Activated CD4-positive, alpha-beta T cell treated with anti-CD3 and anti-CD28 coated beads, Interleukin-2, amount 50 U/mL, for 16 hours (primary cell): ENCODE measurements at places on chromosomes 11 and 22.

GRCh38 chr22:23278883-23279675 lies 98.8 kb downstream of the BCR start:
- peak; percentile 36 for DNase-seq

DNA sequence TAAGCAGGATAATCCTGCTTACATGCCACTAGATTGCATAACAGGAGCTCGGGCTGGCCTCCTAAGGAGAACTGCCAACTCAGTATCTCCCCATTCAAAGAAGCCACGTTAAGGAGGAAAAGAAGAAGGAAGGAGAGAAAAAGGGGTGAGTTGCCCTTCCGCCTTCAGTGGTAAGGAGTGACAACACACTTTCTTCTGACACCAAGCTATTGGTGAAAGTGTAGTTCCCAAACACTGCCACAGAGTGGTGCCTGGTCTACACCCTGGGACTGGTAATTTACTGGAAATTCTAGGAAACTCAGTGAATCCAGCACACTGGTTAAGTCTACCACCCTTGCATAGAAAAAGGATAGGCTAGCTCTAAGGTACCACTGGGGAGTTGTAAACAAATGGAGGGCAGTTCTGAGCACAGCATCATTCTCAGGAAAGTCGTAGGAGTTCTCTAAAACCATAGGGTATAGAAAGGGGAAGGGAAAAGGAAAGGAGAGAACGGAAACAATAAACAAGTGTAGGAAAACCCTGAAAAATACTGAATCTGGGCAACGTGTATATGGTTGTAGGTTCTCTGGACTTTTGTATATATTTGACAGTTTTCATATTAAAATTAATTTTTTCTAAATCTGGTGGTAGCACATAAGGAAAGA lies 58.2 kb downstream of the RRAS2 start:
- DNase-seq, result peak; percentile 57

GRCh38 chr11:18696638-18697225 lies 1.8 kb upstream of the TMEM86A start:
- no peak for DNase-seq

DNA sequence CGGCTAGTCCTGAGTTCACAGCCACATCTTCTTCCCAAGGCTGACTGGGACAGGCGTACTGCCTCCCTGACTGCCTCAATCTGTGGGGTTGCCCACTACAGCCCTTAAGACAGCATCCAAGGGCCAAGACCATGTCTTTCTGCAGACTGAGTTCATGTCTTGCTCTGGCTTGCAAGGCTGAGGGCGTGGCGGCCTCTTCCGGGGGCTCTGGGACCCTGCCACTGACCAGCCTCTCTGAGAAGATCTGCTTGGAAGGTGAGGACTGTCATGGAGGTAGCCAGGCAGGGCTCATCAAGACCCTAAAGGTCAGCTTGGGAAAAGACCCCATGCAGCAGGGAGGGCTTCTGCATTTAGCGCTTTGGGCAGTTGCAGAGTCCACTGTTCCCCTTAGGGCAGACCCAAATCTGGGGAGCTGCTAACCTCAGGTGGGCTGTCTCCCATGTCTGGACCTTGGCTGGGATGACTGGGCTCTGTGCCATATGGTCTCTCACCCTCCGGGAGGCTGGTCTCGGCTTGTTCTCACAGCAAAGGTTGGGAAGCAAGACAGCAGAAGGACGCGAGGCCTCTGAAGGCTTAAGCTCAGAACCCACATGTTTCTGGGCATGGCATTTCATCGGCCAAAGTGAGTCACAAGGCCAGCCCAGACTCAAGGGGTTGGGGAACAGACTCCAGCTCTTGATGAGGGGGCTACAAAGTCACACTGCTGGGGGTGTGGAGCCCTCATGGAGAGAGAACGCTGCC lies 109.1 kb upstream of the LMO1 start:
- no peak for DNase-seq

DNA sequence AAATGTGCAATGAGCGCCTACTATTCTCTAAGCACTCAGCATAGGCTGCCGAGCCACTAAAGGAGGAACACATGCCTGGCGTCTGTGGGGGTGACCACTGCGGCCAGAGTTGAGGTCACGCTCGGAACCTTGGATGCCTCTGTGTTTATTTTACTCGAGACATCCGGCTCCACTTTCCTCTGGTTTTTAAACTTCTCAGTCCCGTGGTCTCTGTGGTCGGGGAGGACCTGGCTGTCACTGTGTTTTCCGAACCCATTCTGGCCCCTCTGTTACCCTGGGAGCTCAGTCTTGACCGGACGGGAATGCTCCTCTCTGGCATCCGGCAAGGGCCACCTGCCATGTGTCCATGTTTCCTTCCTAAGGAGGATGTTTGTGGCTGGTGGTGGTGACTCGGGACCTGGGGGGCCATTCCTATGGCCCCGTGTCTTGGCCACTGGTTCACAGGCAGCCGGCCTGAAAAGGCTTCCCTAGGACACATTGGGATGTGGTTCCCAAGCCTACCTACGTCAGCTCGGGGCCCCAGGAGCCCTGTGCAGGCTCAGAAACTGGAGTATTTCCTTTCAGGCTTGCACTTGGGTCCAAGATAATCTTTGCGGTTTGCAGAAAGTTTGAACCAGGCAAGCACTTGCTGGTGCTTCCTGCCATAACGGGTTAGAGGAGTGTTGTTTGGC lies 46.7 kb upstream of the PARVG start:
- DNase-seq, result no peak

DNA sequence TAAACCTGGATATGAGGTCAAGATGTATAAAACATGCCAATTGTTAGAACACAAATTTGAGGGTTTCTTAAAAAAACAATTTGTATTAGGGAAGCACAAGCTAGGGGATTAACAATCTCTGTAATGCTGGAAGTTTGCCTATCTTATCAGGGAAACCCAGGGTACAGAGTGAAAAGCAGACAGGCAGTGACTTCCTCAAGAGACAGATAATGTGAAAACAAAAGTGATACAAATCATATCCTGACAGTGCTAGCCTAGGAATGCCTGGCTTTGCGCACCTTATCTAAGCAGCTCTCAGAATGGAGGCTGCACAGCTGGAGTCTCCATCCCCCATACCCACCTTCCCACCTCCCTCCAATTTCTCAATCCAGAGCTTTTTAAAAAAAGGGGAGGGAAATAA lies 22.5 kb upstream of the RBX1 start:
- DNase-seq, result no peak

- DNase-seq, result no peak
These were observed 722 bp upstream of the KRTAP5-2 start for GRCh38 chr11:1598816-1599215.

DNA sequence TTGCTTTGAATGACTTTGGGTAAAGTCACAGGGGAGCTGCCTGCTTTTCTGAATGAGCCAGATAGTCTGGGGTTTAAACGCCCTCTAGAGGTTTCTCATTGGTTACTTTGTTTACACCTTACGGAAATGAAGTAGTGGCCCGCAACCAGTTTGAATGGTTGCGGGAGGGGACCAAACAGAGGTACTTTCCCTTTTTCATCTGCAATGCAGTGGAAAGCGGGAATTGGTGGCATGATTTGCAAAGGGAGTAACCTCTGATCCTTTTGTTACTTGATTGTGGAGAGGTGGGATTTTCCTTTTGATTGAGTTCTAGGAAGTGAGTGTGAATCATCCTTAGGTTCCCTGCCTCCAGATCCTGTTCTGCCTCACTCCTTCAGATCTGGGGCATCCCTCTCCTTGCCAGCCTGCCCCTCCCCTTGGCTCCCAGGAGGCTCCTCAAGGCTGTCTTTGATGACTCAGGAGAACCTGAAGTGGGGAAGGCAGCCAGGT lies 15.9 kb upstream of the GLYATL1 start:
- DNase-seq, result peak; percentile 41

GRCh38 chr22:39246690-39247332 lies 2.0 kb upstream of the PDGFB start:
- DNase-seq, result no peak

GRCh38 chr11:69658626-69659450 lies 16.3 kb downstream of the LTO1 start:
- no peak for DNase-seq

- no peak for DNase-seq
These were observed 947.3 kb upstream of the TENM4 start for GRCh38 chr11:80388130-80388529.

DNA sequence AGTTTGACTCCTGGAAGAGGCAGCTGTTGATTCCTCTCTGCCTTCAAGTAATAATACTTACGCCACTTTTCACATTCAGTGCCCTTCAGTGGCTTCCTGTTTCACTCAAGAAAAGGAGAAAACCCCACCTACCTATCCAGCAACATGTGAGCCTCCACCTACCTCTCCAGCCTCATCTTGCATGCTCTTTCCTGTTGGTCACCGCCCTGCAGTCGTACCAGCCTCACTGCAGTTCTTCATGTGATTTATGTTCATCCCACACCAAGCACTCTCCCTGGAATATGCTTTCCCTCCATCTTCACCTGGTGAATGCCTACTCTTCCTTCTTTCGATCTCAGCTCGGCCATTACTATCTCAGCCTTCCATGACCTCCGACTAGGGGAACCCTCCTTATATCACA lies 21.8 kb upstream of the YWHAH start:
- DNase-seq, result no peak

DNA sequence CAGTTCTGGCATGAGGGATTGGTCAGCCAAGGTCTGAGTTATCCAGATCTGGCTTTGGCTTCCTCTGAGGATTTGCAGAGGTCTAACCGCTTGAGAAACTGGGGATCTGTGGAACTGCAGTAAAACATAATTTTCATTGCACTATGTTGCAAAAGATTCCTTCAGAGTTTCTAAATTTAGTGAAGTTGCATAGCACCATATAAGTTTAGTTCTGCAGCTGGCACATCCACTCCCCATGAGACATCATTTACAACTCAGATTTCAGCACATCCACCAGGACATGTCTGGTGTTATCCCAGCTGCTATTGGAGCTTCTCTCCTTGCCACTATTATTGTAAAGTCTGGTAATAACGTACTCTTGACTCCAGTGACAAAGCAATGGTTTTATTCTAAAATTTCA lies 181.5 kb downstream of the CWF19L2 start:
- no peak for DNase-seq

DNA sequence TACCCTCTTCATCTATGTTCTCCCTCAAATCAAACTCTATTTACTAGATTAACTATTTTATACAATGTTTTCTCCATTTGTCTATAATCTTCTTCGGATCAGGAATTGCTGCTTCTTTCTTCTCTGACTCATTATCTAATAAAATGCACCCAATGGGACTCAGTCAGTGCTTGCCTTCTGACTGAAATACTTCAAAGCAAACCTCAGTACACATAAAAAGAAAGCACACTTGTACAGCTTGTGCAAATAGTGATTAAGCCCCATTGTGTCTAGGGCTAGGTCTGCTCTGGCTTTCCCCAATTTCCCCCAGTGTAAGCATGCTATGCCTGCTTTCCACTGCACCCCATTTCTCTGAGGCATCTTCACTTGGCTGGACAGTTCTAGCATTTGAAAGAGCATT lies 118.6 kb upstream of the C11orf87 start:
- DNase-seq, result no peak

- no peak for DNase-seq
These were observed 63.3 kb upstream of the BMAL1 start for GRCh38 chr11:13214276-13214675.

- DNase-seq, result no peak
These were observed 24.7 kb downstream of the KCNE3 start for GRCh38 chr11:74442636-74443035.

- peak; percentile 5 for DNase-seq
These were observed at the start of gene DEUP1 for GRCh38 chr11:93330446-93330984. TSS of gene DEUP1 (plus strand) at chr11:93330742. CDS start at chr11:93332260, 1,518 bp downstream.

- no peak for DNase-seq
These were observed 35.6 kb downstream of the AMPD3 start for GRCh38 chr11:10490398-10491241.

DNA sequence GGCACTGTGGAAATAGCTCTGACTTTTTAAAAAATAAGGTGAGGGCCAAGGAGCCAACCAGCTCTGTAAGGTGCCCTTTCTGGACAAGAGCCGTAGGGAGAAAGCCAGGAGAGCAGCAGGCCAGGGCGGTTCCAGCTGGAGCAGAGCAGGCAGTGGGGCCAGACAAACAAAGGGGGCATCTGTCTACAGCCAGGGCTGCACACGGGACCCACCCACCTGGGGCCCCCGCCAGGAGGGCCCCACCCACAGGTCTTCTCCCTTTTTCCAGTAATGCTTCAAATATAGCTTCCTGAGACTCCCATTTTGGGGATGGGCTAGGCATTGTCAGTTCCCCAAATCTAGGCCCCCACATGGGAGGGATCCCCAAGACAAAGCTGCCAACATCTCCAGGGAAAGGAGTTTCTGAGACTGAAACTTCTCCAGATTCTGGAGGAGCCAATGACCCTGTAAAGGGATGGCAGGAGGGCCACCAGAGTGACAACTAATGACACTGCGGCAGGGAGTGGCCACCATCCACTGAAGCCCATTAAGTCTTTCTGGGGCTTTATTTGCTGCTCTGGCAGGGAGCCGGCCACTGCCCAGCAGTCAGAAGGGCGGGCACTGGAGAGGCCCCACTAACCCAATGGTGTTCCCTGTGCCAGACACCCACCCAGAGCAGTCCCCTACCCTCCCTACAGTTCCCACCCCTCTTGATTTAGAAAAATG lies 1.9 kb downstream of the ZFTA start:
- DNase-seq, result no peak

GRCh38 chr11:76209375-76209972 lies 3.2 kb upstream of the WNT11 start:
- no peak for DNase-seq

GRCh38 chr11:118138839-118139420 lies 13.7 kb downstream of the SCN4B start:
- DNase-seq, result no peak

DNA sequence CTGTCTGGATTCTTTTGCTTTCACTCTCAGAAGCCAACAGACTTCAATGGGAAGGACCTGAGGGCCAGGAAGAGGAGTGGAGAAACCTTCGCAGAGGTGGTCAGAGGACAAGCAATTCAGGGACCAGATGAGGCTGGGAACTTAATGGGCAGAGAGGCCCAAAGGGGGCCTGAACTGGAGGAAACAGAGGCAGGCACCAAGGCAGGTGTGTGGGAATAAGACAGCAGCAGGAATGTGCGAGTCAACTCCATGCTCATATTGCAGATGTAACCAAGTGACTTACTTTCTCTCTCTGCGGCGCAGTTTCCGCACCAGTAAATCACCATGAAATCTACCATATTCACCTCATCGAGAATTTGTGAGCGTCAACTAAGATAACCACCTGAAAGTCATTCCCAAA lies 669.1 kb downstream of the NTM start:
- DNase-seq, result no peak

- DNase-seq, result peak; percentile 79
These were observed 2.3 kb downstream of the C1QTNF5 start for GRCh38 chr11:119338318-119338890.
